ENCODE measurements at places on chromosomes 3 and 15. TPM values are rescaled to one million over a fixed set of nuclear protein-coding genes. Genes with fewer than 3 reads are reported as not detected.

DNA sequence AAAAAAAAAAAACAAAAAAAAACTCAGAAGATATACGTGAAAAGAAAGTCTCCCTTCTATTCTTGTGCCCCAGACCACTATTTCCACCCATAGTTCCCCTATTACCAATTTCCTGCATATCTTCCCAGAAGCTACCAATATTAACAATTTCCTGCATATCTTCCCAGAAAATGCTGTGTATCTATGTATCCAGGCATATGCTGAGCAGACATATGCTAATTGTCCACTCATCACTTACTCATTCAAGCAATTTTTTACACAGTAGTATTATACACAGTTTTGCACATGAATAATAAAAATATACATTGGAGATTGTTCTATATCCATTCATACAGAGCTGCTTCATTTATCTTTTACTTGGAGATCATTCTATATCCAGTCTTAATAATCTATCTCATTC lies 12.6 kb upstream of the SLMAP start:
- no peaks in the 10 kb centered on the region for H3K4me1 ChIP-seq
- no peak for DNase-seq
- H3K4me3 ChIP-seq, result no peak overlapping the region

- DNase-seq, result no peak
- H3K4me3 ChIP-seq, result no peak overlapping the region
- H3K27ac ChIP-seq, result no peak overlapping the region
- peaks cover 12% of the 10 kb centered on the region for H3K4me1 ChIP-seq
These were observed 15.0 kb upstream of the SOX2 start for GRCh38 chr3:181696626-181697230.

DNA sequence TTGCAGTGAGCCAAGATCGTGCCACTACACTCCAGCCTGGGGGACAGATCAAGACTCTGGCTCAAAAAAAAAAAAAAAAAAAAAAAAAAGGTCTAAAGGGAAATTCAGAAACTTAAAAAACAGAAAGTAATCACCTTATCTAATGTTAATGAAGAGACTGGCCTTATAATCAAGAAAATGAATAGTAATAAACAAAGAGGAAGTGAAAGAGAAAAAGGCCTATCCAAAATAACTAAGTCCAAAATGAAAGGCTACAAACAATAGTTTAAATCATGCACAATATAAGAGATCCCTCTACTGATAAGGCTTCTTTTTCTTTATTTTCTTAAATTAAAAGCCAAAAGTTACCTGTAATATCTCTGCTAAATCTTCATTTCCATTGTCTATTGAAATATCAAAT lies 37.1 kb upstream of the HDC start:
- peaks cover 2% of the 10 kb centered on the region for H3K36me3 ChIP-seq
- no peaks in the 10 kb centered on the region for H3K4me1 ChIP-seq
- no peak overlapping the region for H3K27ac ChIP-seq
- DNase-seq, result no peak

Gene AAGAB
- total RNA-seq, result 343 TPM

Gene KLF13
- total RNA-seq, result 80.0 TPM

Gene SLC27A2
- total RNA-seq, result 38.3 TPM
